ENCODE measurements at places on chromosomes 1 and 21.

DNA sequence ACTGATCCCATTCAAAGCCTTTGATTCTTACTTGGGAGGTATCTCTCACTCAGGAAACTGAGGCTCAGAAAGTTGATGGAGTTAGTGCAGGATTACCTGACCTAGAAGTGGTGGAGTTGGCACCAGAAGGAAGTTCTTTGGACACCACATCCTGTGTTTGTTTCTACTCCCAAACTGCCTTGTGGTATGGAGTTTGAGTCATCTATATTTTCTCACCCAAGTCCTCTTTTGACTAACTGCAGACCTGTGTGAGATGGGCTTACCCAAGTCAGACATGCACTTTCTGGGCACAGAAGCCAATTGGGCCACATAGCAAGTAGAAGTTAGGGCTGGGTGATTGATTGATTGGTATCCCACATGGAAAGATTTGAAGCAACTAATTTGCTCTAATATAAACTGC, 36.1 kb downstream of the FGGY start:
- no peak for DNase-seq

DNA sequence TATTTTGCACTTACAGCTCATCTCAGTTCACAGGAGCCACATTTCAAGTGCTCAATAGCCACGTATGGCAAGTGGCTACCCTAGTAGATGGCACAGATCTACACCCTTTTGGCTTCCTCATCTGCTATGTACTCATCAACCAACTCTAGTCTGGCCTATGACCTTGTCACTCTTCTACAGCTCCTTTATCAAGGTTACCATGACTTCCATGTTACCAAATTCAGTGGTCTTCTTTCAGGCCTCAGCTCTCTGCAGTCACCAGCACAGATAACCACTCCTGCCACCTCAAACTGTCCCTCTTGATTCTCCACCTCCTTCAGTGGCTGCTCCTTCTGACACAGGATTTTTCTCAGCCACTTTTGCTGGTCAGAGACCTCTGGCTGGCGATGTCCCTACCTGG, 11.7 kb upstream of the USP48 start:
- DNase-seq = no peak

- DNase-seq = peak; percentile 73
Observed at GRCh38 chr1:9835758-9836631, 12.2 kb upstream of the CLSTN1 start.

DNA sequence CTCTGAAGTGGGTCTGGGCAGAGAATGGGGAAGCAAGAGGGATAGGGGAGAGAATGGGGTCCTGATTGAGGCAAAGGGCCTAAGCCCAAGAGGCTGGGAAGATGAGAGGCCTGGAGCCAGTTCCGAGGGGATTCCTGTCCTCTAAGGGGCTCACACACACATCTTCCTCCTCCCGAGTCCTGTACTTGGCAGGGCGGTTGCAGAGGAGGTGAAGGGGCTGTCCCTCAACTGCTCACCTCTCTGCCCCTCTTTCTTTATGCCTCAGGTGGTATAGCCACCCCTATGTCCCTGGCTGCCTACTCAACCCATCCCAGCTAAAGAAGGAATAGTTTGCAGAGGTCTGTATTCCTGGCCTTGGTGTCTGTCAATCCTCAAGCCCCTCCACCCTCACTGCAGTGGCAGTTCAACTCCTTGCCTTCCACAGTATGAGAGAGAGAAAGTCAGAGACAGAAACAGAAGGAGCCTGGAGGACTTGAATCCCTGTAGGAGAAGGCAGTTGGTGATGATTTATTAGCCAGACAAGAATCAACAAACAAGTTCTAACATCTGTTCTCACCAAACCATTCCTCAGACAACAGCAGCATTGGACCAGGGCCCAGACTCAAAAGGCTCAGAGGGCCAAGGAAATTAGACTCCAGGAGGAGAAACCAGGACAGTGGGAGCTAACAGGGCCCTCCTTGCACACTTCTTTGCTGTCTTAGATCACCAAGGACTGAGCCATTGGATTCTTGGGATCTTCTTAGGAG, 10.7 kb downstream of the SH2D2A start:
- no peak for DNase-seq

- DNase-seq = no peak
Observed at GRCh38 chr1:11057477-11057876, 2.3 kb downstream of the SRM start.

- no peak for DNase-seq
Observed at GRCh38 chr1:82441402-82441801, 640.7 kb downstream of the ADGRL2 start.

DNA sequence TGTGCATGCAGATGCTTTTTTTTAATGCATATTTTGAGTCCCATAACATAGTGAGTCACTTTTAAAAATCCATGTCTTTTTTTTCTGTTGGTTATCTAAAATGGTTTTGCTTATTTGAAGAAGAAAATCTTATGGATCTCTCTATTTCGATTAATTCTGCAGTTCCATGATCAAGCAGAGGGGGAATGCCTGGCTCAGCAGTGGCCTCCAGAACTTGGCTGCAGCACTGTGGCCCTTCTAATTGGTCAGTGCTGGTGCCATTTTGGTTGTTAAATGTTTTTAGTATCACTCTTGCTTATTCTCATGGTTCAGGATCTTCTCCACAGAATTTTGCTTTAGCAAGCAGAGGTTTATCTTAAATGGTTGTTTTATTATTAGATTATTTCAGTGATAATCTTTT, 11.2 kb downstream of the EPHX4 start:
- DNase-seq = no peak

DNA sequence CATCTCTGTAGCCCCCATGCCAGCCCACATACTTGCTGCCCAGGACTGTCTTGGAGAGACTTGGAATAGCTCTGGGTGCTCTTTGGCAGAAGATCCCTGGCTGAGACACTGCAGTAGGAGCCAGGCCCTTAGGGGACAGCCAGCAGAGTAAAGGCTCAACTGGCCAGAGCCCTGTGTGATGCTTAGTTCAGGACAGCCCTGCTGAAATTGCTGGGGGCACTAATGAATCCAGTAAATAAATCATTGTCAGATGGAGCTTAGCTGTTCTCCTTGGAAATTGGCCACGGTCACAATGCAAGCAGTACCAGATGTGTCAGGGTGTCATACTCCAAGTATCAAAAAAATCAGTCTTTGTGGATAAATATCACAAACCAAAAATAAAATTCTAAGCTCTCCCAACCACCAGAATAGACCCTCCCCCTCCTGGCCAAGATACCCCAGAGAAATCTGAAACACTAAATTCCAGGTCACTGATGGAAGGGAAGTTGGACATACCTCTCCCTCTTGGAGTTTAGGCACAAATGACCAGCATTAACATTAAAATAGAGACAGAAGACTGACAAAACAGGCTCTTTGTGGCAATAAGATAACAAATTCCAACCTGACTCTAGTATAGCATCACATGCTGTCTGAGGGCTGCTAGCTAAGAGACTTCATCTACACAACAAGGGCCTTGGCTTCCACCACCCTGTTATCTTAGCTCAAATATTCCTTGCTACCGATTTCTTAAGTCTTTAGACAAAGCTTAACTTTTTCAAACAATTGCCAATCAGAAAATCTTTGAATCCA, 83.2 kb upstream of the DNAH14 start:
- no peak for DNase-seq

GRCh38 chr1:54355931-54356679, 50.1 kb downstream of the SSBP3 start:
- DNase-seq = no peak

DNA sequence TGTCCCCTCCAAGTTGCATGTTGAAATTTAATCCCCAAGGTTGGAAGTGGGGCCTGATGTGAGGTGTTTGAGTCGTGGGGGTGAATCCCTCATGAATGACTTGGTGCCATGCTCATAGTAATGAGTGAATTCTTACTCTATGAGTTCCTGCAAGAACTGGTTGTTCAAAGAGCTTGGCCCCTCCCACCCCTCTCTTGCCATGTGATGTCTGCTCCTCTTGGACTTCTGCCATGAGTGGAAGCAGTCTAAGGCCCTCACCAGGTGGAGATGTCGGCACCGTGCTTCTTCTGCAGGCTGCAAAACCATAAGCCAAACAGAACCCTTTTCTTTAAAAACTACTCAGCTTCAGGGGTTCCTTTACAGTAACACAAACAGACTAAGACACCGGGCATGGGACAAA, 14.3 kb downstream of the G0S2 start:
- no peak for DNase-seq

DNA sequence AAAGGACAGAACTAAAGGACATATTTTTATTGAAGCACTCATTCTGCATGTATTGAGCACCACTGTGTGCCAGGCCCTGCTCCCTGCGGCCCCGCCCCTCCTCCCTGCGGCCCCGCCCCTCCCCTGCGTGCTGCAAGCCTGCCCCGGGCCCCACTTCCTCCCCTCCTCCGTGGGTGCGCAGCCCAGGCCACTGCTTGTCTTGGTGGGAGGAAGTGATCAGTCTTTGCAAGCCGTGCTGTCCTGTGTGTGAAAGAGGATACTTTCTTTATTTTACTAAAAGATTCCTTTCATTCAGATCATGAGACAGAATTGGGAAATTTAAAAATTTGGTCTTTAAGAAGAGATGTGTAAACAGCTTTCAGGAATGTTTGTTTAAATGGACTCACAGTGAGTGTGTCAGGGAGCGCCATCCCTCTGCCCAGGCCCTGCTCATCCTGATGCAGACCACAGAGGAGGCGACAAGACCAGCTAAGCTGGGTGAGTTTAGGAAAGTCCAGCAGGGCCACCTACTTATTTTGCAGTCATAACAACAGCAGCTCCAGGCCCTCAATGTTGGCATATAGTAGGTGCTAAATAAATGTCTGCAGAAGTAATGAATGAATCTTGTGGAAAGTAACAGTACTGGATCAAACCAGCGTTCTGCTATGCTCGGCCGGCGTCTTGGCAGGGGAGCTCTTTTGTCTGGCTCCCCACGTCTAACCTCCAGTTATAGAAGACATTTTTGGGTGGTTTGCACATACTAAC, 88.3 kb upstream of the SELENON start:
- no peak for DNase-seq

- DNase-seq = no peak
Observed at GRCh38 chr1:215887627-215888026, 320.5 kb downstream of the KCTD3 start.

GRCh38 chr1:17895986-17896385, 140.9 kb downstream of the ACTL8 start:
- no peak for DNase-seq

- no peak for DNase-seq
Observed at GRCh38 chr1:29270929-29271521, 34.7 kb downstream of the PTPRU start.

GRCh38 chr1:173870252-173871075, 2.3 kb downstream of the ZBTB37 start:
- DNase-seq = no peak

DNA sequence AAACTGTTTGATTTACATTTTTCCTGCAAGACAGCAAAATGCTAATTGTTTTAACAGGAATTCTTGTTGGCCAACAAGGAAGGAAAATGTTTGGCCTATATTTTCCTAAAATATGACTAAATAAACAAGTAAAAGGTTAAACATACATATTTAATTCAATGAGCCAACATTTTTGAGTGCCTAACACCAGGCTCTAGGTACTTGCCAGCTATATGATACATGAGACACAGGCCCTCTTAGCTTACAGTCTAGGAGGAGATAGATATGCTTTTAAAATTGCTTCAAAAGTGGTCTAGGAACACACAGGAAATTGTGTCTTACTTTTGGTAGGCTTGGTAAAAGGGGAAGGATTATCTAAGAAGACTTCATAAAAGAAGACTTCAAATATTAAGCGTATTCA, 50.9 kb downstream of the PIGK start:
- DNase-seq = no peak

- DNase-seq = no peak
Observed at GRCh38 chr1:222919478-222919865, 104.6 kb downstream of the DISP1 start.

DNA sequence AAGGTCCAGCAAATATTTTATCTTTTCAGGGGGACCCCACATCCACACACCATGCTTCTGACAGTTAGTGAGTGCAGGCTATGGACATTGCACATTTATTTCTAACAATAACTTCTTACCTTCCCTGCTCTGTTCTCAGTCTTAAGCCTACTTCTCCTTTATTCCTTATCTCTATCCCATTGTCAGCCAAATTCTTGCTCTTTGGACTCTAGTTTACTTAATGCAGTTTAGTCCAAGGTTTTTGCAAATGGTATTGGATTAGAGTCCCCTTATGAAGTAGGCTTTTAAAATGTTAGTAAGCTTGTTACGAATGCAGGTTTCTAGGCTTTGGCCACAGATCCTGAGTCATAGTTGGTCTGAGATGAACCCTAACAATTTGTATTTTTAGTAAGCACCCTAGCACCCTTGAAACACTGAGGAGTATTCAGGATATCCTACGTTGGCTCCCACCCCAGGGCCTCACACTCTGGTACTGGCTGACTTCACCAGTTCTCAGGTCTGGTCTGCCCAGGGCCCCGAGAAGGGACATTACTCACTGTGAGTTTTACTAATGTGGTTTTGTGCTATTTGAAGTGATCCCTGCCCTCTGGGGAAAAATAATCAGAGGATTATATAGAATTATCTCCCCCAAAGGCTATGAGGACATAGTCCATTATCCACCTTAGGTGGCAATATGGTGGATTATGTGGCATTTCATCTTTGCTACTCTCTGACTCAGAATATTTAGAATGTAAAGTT, 239.5 kb downstream of the TGFB2 start:
- DNase-seq = no peak
